ENCODE measurements at places on chromosomes 16 and 17.

- DNase-seq = no peak
These were observed 7.5 kb downstream of the TMEM235 start for GRCh38 chr17:78238823-78239488.

DNA sequence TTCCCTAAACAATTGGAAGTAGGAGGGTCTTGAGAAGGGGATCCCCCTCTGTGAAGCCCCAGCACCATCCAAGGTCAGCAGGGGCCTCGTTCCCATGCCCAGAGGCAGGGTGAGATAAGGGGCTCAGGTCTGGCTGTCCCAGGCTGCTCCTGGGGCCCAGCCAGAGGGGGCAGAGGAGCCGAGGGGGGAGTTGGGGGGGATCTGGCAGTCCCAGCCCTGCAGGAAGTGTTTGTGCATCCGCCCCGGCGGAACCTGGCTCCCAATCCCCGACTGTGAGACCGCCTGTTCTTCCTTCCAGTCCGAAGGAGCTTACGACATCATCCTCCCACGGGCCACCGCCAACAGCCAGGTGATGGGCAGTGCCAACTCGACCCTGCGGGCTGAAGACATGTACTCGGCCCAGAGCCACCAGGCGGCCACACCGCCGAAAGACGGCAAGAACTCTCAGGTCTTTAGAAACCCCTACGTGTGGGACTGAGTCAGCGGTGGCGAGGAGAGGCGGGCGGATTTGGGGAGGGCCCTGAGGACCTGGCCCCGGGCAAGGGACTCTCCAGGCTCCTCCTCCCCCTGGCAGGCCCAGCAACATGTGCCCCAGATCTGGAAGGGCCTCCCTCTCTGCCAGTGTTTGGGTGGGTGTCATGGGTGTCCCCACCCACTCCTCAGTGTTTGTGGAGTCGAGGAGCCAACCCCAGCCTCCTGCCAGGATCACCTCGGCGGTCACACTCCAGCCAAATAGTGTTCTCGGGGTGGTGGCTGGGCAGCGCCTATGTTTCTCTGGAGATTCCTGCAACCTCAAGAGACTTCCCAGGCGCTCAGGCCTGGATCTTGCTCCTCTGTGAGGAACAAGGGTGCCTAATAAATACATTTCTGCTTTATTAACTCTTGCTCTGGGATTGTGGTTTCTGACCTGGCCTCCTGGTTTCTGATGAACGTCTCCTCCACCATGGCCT is 14.9 kb downstream of the GPRC5C start:
- DNase-seq = no peak

DNA sequence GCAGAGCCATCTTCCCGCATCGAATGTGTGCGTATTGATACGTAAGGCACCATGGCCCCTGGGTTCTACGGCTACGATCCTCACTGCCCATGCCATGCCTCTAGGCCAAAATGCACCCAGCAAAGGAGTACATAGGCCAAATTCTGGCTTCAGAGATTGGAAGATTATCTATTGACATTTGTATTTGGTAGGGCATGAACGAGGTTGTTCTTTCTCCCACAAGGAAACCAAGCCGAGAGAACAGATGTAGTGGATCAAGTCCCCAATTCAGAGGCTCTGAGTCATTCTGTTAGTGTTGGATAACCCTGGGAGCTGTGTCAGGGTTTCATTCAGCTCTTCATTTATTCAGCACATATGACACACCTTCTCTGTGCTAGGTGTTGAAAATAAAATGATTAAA is 36.5 kb downstream of the HOXB1 start:
- DNase-seq = no peak

DNA sequence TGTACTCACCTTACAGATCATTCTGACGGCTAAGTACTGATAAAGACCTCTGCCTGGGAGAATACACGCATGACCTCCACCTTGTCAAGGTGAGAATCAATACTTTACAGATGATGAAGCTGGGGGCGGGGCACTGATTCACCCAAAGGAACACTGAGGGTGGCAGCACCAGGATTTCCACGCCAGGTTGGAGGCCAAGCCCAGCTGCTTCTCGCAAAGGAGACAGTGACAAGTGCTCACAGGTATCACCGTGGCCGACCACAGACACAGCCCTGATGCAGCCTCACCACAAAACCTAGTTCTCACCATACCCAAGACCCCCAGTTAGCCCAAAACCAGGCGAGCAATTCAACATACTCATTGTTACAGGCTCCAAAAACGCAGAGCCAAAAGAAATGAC is 434.2 kb downstream of the SOX9 start:
- no peak for DNase-seq

DNA sequence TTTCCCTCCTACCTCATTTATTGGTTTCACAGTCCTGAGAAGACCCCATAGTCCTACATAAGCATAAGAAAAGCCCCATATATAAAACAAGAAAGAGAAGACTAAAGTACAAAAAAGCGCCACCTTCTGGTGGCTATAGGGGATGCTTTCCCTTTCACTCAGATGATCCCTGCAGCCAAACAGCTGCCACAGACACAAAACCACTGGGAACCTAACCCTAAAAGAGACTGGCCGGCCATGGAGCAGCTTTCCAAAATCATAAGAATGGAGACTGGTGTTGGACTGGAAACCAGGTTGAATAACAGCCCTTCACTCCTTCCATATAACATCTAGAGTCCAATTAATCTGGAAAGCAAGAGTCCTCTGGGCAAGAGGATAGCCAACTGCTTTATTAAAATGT is 11.4 kb downstream of the DYNC1LI2 start:
- DNase-seq = no peak

- peak; percentile 61 for DNase-seq
These were observed 22.0 kb upstream of the GOT2 start for GRCh38 chr16:58755989-58756649.

DNA sequence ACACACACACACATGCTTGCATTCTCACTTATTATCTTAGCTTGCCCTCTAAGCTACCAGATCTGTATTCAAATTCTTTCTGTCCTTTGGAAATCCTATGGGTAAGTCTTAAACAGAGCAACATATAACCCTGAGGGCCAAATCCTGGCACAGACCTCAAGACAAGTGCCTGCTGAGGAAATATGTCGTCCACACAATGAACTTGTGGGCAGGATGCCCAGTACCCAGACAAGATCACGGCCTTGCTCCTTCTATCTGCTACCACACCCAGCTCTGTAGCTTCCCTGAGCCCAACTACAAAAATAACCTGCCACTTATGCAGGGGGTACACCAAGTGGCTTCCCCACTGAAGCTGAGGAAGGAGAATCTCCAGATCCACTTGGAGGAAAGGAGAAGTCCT is 37.3 kb upstream of the FA2H start:
- no peak for DNase-seq

DNA sequence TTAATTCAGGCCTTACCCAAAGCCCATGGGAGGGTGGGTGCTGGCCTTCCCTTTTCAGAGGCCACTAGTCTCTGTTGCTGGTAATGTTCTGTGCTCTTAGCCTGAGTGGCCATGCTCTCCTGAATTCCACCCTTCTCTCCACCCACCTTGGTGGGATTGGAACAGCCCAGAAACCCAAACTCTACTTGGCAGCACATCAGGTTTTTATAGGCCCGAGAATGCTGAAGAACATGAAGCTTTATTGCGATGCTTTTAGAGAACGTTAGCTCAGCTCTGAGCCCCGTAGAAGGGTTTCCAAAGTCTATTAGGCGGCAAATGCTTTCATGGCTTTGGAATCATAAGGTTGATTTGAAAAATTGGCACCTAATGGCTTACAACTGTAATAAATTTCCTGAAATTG is 209.3 kb downstream of the MSI2 start:
- DNase-seq = no peak

GRCh38 chr17:74646231-74646630 is 22.7 kb upstream of the CD300E start:
- DNase-seq = no peak

DNA sequence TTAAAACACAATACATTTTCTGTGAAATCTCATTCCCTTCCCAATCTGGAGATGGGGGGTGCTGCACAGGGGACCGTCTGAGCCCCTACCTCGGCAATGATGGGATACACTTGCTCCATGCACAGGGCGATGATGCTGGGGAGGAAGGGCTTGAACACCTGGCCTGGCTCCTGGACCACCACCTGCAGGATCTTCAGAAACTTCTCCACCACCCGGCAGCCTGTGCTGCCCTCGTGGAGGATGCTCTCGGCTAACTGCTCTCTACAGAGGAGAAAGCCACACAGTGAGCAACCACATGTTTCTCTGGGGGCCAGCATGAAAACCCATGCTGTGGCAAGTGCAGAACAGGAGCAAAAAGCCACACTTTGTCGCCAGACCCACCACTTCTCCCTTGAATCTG is 42.4 kb upstream of the GSG1L start:
- DNase-seq = no peak

DNA sequence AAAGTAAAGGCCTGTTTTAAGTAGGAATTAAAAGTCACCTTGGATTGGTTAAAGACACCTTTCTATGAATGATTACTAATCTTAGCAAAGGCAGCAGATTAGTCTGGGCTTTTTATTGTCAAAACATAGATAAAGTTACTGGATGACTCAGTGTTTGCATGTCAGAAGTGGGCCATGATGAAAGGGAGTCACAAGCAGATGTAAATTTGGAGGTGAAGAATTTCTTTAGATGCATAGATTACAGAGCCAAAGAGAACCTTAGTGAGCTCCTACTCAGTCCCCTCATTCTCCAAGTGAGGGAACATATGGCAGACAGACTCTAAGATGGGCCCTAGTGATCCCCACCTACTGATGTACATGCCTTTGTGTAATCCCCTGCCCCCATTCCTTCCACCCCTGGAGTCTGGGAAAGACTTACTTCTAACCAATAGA is 124.5 kb downstream of the HS3ST3A1 start:
- no peak for DNase-seq

- DNase-seq = peak; percentile 72
These were observed 63.1 kb downstream of the MYO18A start for GRCh38 chr17:29116804-29117753.

DNA sequence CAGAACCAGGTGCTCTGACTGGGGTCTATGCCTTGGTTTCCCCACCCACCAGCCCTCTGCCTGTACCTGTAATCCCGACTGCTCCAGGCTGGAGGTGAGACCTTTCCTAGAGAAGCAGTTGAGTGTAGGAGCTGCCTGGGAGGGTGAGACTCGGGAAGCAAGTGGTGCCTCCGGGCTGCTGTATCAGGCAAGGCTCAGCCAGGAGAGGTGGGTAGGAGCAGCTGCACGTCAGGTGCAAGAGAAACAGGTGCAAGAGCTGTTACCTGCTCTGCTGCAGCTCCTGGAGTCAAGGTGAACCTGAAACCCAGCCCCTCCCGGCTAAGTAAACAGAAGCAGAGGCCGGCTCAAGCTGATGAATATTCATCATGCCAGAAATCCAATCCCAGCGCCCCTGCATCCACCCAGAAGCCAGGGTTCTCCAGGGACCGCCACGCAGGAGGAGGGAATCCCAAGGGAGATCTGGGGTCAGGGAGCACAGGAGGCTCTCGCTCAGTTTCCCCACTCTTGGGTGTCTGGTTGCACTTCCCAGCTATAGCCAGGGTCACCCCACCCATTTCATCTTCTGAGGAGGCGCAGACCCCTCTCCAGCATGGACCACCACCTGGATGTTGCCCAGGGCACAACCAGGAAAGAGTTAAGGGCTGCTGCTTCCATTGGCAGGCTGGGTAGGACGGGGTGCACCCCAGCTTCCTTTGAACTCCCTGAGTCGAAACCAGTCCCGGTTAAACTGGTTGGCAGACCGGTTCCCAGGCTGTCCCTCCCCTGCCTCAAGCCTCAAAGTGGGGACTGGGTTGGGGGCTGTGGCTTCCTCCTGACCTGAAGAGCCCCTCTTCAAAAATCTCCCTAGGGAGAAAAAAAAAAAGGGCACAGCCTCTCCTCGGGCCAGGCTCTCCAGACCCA is at the start of gene PRR15L:
Gene PRR15L (minus strand): TSS at position 293 of the 900 bp plus-strand sequence. CDS start 4,649 bp downstream, outside the sequence.
- no peak for DNase-seq

- DNase-seq = no peak
These were observed 288.6 kb upstream of the ELAC2 start for GRCh38 chr17:13306310-13306962.

- no peak for DNase-seq
These were observed 1.7 kb downstream of the KANSL1 start for GRCh38 chr17:46191322-46192188.

DNA sequence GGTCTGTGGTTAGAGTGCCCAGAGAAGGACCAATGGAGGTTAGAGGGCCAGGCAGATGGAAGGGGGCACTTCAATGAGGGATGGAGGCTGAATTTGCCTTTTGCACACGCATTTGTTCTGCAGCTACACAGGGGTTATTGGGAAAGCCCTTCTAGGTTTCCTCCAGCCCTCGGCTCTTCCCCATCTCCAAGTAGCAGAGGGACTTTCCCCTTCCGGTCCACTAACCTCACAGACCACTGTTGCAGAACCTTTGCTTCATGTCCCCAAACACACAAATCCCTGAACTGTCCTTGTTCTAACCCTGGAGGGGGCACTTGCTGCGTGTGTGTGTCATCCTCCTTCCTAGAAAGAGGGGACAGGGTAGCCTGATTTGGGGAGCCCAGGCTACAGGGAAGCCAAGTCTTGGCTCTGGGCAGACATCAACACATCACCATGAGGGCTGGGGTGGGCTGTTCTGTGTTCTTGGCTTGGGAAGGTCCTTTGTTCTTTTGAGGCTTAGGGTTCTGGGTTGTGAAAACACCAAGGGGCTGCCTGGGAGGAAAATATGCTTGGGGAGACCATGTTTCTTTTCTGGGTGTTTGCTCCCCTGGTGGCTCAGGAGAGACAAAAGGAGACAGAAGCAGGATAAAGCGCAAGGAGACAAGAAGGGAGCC is 7.3 kb upstream of the NR1D1 start:
- no peak for DNase-seq

GRCh38 chr17:39822051-39822451 is 42.1 kb downstream of the IKZF3 start:
- no peak for DNase-seq

GRCh38 chr17:28485049-28485448 is 11.6 kb downstream of the SLC13A2 start:
- DNase-seq = no peak

GRCh38 chr16:54508351-54508750 is 221.8 kb upstream of the IRX3 start:
- no peak for DNase-seq

DNA sequence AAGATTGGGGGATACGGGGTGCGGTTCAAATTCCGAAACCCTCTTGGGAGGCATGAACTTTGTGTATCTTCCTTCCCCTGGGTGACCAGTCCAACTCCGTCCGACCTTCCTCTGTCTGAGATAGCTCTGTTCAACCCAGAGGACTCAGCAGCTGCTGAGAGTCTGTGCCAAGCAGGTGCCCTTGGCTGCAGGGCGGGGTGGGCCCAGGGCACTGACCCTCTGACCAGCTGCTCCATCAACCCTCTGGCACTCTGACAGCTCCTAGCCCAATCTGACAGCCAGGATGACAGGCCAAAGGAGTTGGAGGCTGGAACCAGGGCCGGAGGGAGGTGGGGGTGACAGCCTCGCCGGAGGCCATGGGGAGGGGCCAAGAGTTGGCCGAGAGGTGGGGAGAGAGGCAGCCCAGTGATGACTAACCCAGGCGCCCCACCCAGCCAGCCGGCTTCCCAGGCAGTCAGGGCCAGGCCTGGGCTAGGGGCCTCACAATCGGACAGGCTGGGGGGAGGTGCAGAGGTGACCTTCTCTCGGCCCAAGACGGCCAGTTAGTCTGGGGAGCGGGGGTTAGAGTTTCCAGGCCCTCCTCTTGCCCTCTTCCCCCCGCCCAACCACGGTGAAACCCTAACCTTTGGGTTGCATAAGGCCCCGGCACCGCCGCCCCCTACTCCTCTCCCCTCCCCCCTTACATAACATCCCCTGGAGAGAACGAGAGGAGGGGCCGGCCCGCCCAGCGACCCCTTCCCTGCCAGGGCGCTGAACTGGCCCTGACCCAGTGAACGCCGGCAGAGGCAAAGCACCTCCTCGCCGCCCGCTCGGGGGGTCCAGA is 5.0 kb upstream of the TLCD2 start:
- DNase-seq = no peak
